GM12892 (cell line): ENCODE measurements at places on chromosomes 2 and 18.
A peak's percentile ranks its signal among the peaks of the same experiment; 100 is the strongest.

- no peak for DNase-seq
These were observed 46.1 kb downstream of the YES1 start for GRCh38 chr18:765764-766549.

DNA sequence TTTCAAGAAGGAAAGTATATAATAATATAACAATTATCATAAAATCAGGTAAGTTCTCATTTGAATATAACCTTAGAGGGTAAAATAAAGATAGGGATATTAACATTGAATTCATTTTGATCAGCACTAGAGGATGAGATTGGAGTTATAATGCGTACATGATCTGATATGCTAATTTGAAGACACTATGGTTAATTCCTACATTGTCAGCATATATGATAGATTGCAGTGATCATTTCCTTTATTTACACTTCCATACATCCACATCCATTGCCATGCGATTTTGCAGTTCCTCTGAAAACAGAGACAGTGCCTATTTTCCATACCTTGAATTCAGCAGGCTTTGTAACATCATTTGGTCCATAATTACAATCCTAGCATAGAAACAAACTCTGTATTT lies 519.2 kb downstream of the CCDC85A start:
- DNase-seq, result no peak

DNA sequence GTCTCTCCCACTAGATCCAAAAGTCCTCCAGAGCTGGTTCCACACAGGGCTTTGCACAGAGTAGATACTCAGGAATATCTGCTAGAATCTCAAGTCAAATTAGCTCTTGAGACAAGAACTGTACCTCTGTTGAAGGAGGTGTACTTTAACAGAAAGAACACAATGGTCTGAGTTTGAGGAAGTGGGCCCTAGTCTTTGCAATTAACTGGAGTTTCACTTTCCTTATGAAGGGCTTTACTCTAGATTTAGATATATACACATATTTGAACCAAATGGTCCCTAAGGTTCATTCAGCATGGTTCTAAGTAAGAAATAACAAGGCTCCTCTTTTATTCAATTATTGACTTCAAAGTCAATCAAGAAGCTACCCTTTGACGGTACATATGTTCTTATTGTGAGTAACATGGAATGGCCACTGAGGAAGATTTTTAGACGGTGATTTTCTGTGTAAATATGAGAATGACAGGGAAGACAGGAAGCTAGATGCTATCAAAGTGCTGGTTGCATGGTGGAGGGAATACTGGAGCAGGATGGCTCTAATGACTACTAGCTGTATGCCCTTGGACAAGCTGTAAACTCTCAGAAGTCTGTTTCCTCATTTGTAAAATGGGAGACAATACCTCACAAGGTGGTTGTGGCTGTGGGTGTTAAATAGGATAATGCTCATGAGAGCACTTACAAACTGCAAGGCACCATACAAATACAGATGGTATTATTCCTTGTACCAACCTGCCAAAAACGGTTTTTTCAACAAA lies 73.5 kb upstream of the SERTAD2 start:
- DNase-seq, result peak; percentile 24

- DNase-seq, result no peak
These were observed 365.4 kb upstream of the RGPD4 start for GRCh38 chr2:107461301-107461700.

DNA sequence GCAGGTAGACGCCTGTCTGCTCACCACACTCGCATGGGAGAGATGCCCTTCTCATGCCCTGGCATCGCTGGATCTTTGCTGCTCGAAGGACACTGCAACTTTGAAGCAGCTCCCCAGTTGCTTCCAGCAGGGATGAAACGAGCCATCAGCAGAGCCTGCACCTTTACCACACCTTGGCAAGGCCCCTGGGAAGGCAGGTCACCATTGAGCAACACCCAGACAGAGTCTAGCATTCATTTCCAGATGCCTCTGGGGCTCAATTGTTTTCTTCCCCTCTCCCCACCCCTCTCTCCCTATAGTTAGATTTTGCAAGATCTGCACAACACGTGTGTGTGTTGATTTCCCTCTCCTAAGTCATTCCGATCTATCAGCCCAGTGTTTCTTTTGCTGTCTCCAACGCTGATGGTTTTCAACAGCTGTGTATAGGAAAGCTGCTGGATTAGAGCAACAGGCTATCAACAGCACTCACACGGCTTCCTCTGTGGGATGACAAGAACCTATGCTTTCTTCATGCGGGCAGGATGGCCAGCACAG lies 25.6 kb upstream of the INHBB start:
- DNase-seq, result no peak
